Spleen (tissue), 13 donors: ENCODE measurements at places on chromosomes 6 and 20. TPM values are rescaled to one million over a fixed set of nuclear protein-coding genes. Genes with fewer than 3 reads are reported as not detected.
A peak's percentile ranks its signal among the peaks of the same experiment; 100 is the strongest.

The ALDH5A1 gene
- total RNA-seq, result 10.5 TPM

DNA sequence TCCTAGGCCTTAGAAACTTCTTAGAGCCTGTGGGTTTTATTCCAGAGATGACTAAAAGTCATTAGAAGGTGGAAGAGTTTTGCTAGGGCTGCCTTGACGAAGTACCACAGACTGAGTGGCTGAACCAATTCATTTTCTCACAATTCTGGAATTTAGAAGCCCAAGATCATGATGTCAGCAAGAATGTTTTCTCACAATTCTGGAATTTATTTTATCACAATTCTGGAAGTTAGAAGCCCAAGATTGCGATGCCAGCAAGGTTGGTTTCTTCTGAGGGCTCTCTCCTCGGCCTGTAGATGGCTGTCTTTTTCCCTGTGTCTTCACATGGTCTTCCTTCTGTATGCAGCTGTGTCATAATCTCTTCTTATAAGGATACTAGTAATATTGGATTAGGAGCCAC lies 672.9 kb upstream of the MARCKS start:
- no peak overlapping the region for H3K4me3 ChIP-seq
- DNase-seq, result no peak

GRCh38 chr6:39566456-39566855 lies 158.8 kb downstream of the KIF6 start:
- no peaks in the 10 kb centered on the region for H3K36me3 ChIP-seq
- H3K4me3 ChIP-seq, result no peak overlapping the region
- no peaks in the 10 kb centered on the region for H3K27me3 ChIP-seq
- DNase-seq, result no peak
- H3K4me1 ChIP-seq, result no peaks in the 10 kb centered on the region

DNA sequence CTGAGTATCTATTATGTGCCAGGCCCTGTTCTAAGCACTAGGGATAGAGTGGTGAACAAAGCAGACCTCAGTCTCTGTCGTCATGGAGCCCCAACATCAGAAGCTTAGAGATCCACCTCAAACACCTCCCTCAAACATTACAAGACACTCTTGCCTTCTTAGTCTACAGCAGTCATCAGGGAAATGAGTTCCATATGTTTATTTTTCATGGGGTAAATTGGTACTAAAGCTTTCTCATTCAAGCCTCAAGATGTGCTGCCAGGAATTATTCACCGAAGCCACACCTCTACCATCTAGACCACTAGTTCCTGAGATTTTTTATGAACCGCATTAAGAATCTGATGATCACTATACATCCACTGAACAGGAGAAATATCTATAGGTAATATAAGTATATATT lies 59.0 kb upstream of the TFB1M start:
- no peaks in the 10 kb centered on the region for H3K36me3 ChIP-seq
- H3K27me3 ChIP-seq, result no peaks in the 10 kb centered on the region
- H3K27ac ChIP-seq, result no peak overlapping the region
- no peak overlapping the region for H3K4me3 ChIP-seq
- no peaks in the 10 kb centered on the region for H3K4me1 ChIP-seq

- H3K4me1 ChIP-seq, result peaks cover 13% of the 10 kb centered on the region
- peak; percentile 44 for DNase-seq
- peaks cover 18% of the 10 kb centered on the region for H3K27me3 ChIP-seq
- no peak overlapping the region for H3K27ac ChIP-seq
- no peak overlapping the region for H3K4me3 ChIP-seq
- H3K36me3 ChIP-seq, result no peaks in the 10 kb centered on the region
Measured at GRCh38 chr20:63023936-63024571, 17.3 kb upstream of the BHLHE23 start.
